ENCODE measurements at places on chromosomes 7 and 10.

GRCh38 chr7:10076660-10077300 is 896.9 kb upstream of the PHF14 start:
- DNase-seq: no peak

DNA sequence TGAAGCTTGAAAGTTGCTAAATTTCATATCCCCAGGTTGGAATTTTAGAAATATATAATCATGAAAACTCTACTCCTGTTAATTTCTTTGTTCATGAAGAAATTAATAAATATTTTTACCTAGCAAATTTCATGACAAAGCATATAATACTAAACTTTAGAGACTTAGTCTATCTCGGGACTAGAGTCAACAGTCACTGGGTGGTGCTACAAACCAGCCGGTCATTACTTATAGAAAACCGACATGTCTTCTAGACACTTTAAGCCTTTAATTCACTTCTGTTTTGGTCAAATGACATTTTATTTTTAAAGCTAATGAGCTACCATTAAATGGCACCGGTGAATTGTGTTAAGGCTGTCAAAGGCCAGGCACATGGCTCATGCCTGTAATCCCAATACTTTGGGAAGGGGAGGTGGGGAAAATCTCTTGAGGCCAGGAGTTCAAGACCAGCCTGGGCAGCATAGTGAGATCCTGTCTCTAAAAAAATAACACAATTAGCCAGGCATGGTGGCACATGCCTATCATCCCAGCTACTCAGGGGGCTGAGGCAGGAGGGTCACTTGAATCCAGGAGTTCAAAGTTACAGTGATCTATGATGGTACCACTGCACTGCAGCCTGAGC is 270.1 kb downstream of the CACNA2D1 start:
- no peak for DNase-seq

- DNase-seq: peak; percentile 61
These were observed 4.0 kb upstream of the MINPP1 start for GRCh38 chr10:87500646-87501048.

GRCh38 chr10:86538547-86538946 is 17.0 kb upstream of the WAPL start:
- peak; percentile 17 for DNase-seq

DNA sequence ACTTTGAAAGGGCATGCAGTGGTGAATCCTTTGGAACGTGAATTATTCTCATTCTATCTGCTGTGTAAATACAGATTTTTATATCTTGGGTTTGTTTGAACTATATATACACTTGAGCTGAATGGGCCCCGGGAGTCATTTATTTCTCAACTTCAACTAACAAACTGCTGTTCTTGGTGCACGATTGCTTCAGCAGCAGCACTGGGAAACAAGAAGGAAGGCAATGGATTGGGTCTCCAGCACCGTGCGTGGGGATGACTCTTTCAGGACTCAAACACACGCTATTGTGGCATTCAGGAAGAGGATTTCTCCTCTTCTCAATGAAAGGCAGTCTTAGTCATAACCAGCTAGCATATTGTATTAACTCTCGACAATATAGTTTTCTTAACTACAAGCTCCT is 226.0 kb upstream of the NFE2L3 start:
- DNase-seq: peak; percentile 5

DNA sequence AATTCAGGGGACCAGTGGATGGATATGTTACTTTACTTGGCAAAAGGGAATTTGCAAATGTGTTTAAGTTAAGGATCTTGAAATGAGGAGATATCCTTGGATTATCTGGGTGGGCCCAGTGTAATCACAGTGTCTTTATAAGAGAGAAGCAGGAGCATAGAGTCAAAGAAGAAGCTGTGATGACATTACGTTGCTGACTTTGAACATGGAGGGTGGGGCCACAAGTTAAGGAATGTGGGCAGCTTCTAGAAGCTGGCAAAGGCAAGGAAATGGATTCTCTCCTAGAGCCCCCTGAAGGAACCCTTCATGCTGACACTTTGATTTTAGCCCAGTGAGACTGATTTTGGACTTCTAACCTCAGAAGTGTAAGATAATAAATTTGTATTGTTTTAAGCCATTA is 21.8 kb upstream of the SLC26A3 start:
- DNase-seq: no peak

Measured in iris pigment epithelial cell (primary cell).